ENCODE measurements at places on chromosomes 12 and 14. TPM values are rescaled to one million over a fixed set of nuclear protein-coding genes. Genes with fewer than 3 reads are reported as not detected.

Gene MLH3
- 20.2 TPM for total RNA-seq

DNA sequence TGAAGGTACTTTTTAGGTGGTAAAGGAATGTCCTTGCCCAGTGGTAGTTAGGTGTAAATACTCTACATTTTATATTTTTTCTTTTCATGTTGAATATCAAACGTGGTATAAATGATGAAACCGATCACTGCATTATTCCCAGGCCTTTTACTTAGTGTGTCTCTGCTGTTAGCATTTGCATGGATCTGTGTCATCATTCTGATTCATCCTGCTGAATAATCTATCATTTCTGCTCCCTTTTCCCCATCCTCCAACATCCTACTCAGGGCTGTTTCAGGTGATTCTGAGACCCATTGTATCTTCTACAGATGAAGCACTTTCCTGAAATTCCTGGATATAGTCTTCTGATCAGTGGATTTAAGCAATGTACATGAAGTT is 61.0 kb upstream of the PTHLH start:
- no peak for DNase-seq
- H3K36me3 ChIP-seq: no peaks in the 10 kb centered on the region
- H3K27ac ChIP-seq: no peak overlapping the region

DNA sequence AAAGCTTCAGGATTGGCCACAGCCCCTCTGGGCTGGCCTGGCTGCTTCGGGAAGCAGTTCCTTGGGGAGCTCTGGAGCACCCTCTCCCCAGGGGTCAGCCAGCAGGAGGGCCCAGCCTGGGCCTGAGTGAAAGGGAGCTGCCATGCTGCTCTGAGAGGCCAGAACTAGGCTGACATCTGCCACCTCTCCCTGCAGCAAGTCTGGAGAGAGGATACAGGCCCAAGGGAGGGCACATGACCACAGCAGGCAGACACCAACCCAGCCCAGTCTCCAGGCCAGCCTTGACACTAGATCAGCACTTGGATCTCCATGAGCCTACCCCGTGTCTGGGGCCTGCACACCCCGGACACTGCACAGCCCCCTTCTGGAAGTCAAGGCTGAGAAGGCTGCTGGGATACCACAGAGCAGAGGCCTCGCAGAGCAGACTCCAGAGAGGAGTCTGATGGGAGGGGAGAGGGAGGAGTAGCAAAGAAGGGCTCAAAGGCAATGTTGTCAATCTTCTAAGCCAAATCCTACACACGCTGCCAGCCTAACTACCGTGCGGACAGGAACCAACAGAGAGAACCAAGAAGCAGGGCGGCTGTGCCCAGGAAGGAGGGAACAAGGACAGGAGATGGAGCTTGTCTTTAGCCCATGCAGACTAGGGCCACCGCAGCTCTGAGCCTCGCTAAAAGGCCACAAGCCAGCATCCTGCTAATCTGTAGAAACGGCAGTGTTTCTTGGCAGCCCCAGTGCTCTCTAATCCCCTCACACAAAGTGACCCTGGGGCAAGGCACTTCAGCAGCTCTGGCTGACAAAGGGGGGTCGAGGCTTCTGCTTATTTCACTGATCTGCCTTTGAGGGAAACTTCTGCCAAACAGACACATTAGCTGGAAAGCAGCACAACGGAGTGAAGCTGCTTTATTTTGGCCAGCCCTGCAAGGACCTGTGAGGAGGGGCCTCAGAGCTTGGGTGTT is 12.9 kb downstream of the COL2A1 start:
- no peak for DNase-seq
- no peaks in the 10 kb centered on the region for H3K27me3 ChIP-seq
- no peaks in the 10 kb centered on the region for H3K4me1 ChIP-seq
- no peak overlapping the region for H3K4me3 ChIP-seq

DNA sequence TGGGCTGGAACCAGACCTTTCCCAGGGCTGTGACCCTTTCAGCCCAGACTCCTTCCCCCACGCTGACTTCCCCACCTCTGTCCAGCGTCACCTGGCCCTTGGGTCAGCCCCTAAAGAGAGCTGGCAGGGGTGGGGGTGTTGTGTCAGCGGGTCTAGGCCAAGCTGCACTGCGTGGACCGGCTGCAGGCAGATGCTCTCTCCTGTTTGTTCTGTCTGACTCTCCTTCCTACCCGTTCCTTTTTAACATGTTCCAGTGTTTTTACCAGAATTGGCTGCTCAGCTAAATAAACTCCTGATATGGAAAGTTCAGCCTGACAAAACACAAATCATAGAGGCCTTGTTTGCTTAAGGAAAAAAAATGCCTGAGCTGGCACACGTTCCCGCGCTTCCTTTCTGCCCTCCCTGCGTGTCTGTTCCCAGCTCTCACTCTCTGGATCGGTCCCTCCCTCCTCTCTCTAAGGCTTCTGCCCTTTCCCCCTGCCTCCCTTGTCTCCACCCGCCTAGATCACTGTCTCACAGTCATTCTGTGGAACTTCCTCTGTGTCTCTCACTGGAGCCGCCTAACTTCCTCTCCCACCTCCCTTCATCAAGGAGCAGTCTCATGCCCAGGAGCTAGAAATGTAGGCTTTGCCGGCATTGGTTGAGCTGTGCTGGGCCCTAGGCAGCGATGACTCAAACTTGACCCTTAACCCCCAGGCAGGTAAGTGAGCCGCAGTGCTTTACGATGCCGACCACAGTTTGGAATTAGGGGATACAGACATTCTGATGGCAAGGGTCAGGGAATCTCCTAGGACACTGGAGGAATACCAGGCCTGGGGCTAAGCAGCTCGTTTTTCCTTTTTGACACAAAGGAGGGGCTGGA is 15.5 kb upstream of the MLXIP start:
- H3K4me1 ChIP-seq: peaks cover 31% of the 10 kb centered on the region

GRCh38 chr14:90692061-90692460 is 124.2 kb downstream of the TTC7B start:
- no peaks in the 10 kb centered on the region for H3K27me3 ChIP-seq
- H3K36me3 ChIP-seq: no peaks in the 10 kb centered on the region
- DNase-seq: no peak
- no peak overlapping the region for H3K27ac ChIP-seq
- no peaks in the 10 kb centered on the region for H3K4me1 ChIP-seq
- H3K4me3 ChIP-seq: no peak overlapping the region

- no peaks in the 10 kb centered on the region for H3K27me3 ChIP-seq
- no peaks in the 10 kb centered on the region for H3K36me3 ChIP-seq
- no peak overlapping the region for H3K27ac ChIP-seq
- no peak overlapping the region for H3K4me3 ChIP-seq
Measured at GRCh38 chr14:38042322-38042721, 165.4 kb upstream of the SSTR1 start.

- no peaks in the 10 kb centered on the region for H3K27me3 ChIP-seq
- no peaks in the 10 kb centered on the region for H3K36me3 ChIP-seq
Measured at GRCh38 chr12:132651444-132652100, 33.0 kb downstream of the P2RX2 start.

Gene OAS1
- 22.7 TPM for total RNA-seq

DNA sequence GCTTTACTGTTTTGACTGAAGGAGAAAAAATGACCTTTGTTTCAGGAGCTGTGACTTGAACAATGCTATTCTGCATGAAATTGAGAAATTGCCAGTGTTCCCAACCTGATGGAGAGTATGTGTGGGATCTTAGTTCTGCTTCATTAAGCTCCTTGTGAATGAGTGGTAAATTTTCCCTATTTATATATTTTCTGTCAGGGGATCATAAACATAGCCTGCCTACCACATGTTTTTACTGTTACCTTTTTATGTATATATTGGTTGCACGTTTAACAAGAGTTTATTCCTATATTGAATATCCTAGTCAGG is 271.7 kb downstream of the PDZRN4 start:
- no peak for DNase-seq
- no peak overlapping the region for H3K4me3 ChIP-seq
- no peak overlapping the region for H3K27ac ChIP-seq
- no peaks in the 10 kb centered on the region for H3K4me1 ChIP-seq
- H3K27me3 ChIP-seq: no peaks in the 10 kb centered on the region

DNA sequence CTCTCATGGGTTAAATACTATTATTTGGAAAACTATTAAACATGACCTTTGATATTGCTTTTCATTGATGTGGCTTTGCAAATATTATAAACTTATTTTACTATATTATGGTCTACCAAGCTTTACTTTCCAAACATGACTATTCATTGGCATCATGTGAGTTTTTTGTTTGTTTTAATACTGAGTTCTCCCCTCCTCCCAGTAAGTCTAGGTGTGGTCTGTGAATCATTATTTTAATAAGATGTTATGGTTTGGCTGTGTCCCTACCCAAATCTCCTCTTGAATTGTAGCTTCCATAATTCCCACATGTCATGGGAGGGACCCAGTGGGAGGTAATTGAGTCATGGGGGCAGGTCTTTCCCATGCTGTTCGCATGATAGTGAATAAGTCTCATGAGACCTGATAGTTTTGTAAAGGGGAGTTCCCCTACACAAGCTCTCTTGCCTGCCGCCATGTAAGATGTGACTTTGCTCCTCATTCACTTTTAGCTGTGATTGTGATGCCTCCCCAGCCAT is 80.0 kb downstream of the BORCS5 start:
- H3K4me3 ChIP-seq: no peak overlapping the region
- no peak for DNase-seq

All from right lobe of liver (tissue), 6 donors.